ENCODE measurements at places on chromosomes 2 and 18.

DNA sequence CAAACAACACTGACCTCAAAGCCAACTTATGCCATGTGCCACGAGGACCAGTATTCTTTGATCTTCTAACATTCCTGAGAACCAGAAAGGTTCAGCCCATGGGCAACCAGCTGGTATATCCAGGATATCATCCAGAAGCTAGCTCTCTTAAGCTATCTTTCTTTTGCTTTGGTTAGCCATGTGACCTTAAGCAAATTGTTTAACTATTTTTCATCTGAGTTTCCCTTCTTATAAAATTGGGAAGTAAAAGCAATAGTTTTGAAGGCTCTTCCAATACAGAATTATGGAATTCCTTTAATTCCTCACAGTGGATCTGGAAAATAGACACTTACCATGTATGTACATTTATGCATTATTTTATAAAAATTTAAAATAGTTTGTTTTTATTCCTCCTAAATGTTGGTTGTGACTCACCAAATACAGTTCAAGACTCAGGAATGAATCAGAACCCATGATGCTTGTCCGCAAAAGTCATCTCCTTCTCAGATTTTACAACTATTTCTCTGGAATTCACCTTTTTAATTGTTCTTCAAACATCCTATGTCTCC lies 435.7 kb downstream of the ZEB2 start:
- DNase-seq = no peak

DNA sequence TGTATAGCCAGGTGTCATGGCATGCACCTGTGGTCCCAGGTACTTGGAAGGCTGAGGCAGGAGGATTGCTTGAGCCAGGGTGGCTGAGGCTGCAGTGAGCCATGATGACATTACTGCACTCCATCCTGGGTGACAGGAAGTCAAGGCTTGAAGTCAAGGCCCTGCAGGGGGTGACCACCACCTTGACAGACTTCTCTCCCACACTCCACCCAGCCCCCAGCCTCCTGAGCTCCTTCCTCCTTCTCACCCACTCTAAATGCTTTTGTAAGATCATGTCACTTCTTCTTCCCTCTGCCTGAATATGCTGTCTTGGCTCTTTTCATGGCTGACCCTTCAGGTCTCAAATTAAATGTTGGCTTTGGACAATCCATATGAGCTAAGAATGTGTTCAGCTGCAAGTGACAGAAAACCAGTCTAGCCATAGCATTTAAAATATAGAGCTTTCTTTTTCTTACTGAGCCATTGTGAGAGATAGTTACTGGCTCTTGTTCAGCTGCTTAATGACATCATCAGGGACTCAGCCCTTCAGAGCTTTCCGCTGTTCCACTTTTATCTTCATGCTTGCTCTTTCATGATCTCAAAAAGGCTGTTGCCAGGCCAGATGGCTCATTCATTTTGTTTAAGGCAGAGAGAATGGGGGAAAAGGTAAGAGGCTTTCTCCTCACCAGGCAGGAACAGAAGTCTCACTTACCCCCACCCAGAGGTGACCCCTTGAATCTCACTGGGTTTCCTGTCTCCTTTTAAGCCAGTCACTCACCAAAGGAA lies 36.7 kb upstream of the TTC39C start:
- DNase-seq = no peak

- DNase-seq = no peak
Observed at GRCh38 chr2:12317814-12318426, 398.8 kb upstream of the TRIB2 start.

DNA sequence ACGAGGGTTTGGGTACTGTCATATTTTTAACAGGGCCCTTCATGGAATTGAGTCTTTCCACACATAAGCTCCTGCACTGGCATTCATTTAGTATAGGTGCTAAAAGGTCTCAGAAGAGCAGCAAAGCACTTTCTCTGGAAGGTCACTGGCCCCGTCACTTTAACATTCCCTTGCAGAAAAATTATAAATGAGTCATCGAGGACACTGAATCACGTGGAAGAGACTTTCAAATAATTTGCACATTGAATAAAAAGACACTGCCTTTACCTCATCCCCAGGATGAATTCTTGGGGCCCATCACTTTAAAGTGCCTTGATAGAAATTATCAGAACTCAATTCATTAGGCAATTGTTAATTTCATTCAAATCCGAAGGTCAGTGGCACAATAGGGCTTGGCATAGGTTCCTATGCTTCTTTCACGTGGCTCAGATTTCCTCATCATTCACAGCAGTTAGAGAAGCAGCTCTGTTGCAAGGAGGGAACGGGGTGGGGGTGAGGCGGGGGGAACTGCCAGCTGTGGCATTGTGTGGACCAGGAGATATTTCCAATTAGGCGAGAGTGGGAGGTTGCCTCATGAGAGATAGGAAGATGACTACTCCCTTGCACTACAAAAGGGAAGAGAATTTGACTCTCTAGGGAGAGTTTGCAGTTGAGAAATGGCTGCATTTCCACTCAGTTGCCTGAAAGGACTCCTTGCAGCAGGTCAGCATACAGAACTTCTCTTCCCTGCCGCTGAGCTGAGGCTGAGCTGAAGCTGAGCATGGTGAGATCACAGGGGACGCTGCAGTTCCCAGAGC lies 86.3 kb upstream of the NPAS2 start:
- no peak for DNase-seq

GRCh38 chr2:194566907-194567660 lies 1089.9 kb upstream of the SLC39A10 start:
- DNase-seq = no peak

DNA sequence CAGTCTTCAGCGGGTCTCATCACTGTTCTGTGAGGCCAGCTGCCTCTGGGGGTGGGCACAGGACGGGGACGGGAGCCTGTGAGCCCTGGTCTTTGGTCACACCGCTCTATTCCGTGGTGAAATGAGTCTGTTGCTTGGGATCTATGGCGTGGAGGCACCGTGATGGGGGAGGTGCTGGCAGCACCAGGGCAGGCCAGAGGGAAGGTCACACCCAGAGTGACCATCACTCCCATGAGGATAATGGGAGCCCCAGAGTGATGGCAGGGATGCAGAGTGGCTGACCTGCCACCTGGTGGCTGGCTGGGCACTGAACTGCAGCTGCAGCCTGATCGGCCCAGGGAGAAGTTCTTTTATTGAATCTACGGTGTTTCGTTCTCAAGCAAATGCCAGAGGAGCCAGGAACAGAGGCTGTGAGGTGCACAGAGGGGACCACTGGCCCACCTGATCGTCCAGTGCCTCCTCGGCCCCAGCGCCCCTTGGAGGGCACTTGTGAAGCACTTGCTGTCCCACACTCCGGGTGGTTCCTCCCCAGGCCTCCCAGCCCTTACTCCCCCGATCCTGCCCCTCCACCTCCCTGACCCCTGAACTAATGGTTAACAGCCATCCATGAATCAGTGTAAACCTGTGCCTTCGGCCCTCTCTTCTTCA lies 17.9 kb downstream of the KCNIP3 start:
- peak; percentile 20 for DNase-seq

GRCh38 chr2:204862809-204863208 lies 317.5 kb downstream of the PARD3B start:
- DNase-seq = no peak

GRCh38 chr2:8577573-8577972 lies 104.3 kb upstream of the ID2 start:
- DNase-seq = no peak

DNA sequence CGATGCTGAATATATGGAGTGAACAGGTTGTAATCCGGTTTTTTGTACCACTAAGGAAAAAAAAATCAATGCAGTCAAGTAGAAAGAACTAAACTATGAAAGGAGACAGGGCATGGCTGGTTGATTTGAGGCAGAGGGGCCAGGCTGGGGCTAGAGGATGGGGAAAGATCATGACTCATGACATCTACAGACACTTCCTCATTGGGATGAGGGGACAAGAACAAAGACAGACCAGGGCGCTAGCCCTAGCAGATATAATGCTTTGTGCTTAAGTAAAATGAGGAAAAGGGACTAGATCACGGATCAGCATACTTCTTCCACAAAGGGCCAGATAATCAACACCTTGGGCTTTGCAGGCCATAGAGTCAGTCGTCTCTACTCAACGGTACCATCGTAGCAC lies 55.8 kb downstream of the ST6GAL2 start:
- no peak for DNase-seq

DNA sequence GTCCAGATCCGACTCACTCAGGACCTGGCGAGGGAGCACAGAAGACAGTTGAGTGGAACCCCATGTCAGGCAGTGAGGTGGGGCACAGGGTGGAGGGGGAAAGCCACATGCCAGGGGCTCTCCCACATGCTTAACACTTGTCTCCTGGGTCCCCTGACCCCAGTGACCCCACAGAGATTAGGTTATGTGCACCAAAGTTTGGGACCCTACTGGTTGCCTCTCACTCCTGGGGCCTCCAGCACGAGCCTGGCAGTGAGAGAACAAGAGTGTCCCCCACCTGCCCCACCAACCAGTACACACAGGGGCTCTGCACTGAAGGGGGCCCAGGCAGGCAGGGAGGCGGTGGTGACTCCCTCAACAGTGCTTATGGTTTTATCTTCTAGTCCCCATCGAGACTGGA lies 58.3 kb downstream of the CIB4 start:
- DNase-seq = no peak

DNA sequence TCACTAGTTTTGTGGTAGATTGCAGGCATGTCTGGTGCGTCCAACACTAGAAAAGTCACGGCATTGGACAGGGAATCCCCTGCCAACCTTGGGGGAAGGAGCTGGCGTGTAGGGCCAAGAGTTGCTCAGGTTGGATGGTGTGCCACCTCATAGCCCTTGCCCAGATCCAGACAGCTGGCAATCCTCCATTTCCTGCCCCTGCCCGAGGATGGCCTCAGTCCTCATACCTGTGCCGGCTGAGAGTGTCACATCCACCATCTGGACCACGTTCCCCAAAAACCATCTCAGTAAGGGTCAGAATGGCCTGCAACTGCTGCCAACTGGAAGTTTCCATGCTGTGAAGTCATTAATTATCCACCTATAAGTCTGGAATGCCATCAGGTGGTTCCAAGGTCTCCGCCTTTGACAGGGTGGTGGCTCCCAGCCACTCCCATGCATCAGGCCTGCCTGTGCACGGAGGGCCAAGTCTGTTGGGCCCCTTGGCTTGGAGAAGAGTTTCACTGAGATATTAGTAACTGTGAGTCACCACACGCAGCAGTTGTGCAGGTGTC lies 55.0 kb downstream of the IMPA2 start:
- no peak for DNase-seq

DNA sequence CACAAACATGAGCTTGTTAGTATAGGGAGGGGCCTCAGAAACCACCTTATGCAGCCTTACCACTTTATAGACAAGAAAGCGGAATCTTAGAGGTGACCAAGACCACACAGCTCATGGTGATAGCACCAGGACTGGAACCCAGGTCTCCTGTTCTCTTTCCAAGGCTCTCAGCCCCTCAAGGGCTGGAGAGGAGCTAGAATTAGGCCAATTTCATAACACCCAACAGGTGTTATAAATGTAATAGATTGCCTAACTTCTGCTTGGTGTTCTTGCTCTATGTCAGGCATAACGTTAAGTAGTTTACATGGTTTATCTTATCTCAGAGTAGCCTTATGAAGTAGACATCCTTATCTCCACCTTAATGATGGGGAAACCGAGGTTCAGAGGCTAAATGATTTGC lies 42.9 kb downstream of the RPL37A start:
- DNase-seq = no peak

DNA sequence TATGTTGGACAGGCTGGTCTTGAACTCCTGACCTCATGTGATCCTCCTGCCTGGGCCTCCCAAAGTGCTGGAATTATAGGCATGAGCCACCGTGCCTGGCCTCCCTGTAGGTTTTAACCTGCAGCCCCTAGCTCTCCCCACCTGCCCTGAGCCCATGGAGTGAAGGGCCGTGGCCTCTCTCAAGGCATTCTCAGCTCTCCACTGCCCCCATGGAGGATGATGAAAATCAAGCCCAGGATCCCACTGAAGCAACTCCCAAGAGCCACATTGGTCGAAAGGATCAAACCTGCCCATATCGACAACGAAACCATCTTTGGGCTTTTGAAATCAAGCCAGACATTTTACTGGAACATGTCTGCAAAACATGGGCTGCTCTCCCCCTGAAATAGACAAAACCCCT lies 22.4 kb upstream of the CREG2 start:
- no peak for DNase-seq

DNA sequence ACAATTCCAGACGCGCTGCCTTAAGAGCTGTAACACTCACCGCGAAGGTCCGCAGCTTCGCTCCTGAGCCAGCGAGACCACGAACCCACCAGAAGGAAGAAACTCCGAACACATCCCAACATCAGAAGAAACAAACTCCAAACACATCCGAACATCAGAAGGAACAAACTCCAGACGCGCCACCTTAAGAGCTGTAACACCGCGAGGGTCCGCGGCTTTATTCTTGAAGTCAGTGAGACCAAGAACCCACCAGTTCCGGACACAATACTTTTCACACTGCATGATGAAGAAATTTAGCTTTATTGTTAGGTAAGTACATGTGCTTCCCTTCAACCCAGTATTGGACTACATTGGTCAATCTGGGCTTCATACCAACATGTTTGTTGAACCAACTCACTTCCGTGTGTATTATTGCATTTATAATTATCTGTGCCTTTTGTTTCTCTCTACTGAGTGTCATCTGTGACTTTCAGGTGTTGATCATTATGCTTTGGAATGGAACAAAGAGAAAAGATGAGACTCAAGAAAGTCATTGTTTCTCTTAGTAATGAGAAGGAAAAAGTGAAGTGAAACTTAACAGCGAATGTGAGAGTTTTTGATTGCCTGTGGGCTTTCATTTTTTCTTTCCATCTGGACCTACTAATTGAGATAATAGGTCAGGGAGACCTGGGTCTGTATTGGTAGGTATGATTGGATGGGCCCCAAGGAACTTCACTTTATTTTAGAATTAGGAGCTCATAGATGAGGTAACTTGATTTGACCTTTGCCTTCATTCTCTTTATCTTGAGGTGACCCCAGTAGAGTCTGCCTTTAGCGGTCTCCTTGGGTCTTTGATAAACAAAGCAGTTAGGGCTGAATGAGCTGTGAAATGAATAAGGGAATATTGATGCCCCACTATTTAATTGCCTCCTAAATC lies 76.1 kb upstream of the CAVIN2 start:
- no peak for DNase-seq

DNA sequence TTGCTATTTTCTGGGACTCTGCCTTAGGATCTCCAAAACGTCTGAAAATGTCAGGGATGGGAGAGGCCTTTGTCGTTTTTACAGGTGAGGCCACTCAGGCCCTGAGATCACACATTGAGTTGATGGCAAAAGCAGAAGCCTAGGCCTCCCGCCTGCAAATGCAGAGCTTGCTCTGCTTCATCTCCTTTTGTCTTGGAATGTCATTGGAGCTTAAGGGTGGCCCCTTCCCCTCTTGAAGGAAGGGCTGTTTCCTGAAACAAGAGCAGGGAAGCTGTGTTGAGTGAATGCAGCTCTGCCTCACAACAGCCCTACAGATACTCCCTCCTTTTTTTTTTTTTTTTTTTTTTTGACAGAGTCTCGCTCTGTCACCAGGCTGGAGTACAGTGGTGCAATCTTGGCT lies 123.5 kb downstream of the GLI2 start:
- no peak for DNase-seq

- DNase-seq = no peak
Observed at GRCh38 chr18:22311301-22311700, 106.4 kb downstream of the CTAGE1 start.

GRCh38 chr2:54029721-54030395 lies 59.1 kb upstream of the PSME4 start:
- no peak for DNase-seq

- no peak for DNase-seq
Observed at GRCh38 chr18:7011142-7011541, 106.5 kb downstream of the LAMA1 start.

Data from activated CD4-positive, alpha-beta T cell treated with anti-CD3 and anti-CD28 coated beads for 36 hours (primary cell).